ENCODE measurements at places on chromosomes 1 and 21.

- DNase-seq = no peak
These were observed 47.4 kb downstream of the PTPRC start for GRCh38 chr1:198686069-198686728.

DNA sequence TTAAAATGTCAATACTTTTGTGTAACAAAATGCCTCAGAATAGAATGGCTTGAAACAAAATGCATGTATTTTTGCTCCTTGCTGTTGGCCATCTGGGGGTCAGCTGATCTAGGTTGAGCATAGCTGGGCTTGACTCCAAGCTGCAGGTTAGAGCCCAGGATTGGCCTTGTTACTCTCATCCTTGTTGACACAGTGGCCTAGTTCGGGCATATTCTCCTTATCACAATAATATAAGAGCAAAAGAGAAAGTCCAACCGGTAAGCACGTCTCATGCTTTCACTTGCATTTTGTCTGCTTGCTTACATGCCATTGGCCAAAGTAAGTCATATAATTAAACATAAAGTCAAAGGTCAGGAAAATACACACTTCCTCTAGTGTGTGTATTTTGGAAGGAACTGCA lies 456.2 kb downstream of the KCNT2 start:
- DNase-seq = no peak

DNA sequence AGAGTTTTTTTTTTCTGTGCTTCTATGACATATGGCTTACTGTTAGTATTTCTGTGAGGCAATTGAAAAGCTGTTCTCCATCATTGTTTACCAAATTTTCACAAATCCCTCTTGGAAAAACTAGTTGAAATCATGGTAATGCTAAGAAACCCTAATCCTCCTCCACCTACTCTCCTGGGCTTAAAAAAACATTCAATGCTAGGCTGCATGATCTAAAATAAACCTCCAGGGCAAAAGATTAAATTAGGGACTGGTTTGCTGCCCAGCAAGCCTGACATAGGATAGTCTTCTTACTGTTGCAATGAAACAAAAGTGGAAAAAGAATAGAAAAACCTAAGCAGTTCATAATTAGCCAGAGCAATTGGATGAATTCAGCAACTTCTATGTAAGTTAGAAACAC lies 16.1 kb downstream of the C1orf52 start:
- no peak for DNase-seq

DNA sequence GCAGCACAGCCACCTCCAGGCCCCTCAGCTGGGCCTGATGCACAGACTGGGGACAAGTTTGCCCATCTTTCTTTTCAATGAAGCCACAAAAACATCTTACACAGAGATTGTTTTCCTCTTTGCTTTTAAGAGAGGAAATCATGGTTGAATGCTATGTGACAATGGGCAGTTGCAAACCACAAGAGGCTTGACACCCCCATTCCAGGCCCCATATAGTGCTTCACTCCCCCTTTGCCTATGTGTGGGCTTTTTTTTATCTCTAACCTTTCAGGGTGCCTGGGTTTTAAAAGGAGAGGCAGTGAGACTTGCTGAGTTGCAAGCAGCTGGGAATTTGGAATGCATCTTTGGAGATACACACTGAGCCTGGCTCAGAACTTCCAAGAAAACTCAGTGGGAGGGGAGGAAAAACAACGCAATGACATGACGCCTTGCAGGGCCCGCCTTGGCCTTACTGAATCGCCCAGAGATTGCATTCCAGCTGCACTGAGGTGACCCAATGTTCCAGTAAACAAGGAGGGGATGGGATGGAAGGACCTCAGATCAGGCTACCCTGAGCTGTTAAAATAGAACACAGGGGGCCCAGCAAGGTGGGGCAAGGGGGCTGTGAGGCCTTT lies 145.2 kb upstream of the ZNF648 start:
- no peak for DNase-seq

DNA sequence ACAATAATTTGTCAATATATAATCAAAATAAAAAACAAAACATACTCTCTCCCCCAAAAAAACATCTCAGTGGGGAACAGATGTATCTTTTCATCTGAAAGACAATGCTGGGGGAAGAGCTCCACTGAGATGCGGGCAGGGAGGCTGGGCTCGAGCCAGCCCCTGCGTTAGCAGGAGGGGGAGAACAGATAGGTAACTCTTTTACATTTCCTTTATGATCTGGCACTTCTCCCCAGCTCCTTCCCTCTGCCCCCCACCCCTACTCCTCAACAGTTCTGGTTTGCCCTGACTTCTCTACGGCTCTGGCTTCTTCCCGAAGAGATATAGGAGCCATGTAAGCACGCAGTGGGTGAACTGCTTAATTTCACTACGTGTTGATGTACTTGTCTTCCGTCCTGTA lies 12.4 kb downstream of the LEPR start:
- DNase-seq = no peak

DNA sequence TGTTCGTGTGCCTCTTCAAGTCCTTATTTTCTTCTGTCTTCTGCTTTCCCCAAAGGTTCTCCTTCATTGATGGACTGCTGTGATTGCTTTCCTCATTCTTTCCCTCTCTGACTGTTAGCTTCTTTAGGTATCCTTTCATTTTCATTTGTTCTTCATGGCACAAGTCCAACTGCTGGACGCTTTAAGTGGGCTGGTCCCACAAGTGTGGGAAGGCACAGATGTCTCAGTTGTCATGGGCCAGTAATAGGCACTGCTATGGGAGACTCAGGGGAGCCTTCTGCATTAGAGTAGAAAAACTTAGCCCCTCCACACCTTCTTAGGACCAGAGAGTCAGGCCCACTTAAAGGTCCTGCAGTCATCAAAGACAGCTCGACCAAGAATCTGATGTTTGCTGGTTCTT lies 122.3 kb upstream of the C1orf105 start:
- DNase-seq = no peak

- no peak for DNase-seq
These were observed 650.8 kb downstream of the NPHP4 start for GRCh38 chr1:5341471-5341870.
